Ureter (tissue), 1 donor: ENCODE measurements at places on chromosomes 1 and 21.

- no peak for DNase-seq
Observed at GRCh38 chr1:4021136-4021973, 121.3 kb upstream of the C1orf174 start.

DNA sequence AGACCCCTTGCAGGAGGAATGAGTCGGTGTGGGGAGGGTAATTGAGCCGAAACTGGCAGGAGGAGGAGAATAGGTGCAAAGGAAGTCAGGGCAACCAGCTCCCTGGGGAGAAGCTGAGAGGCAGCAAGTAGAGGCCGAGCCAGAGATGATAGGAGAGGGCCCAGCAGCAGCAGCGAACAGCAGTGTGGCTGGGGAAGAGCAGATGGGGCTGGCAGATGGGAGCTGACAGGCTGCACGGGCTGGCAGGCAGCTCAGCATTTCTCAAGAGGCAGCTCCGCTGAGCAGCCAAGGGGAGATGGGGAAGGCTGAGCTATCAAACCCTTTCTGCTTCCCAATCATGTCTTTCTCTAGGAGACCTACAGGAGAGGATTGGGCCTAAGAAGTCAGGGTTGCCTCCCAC lies 158.2 kb downstream of the TRIM33 start:
- no peak for DNase-seq

GRCh38 chr1:231160895-231161666 lies 777 bp upstream of the TRIM67 start:
- DNase-seq, result no peak

DNA sequence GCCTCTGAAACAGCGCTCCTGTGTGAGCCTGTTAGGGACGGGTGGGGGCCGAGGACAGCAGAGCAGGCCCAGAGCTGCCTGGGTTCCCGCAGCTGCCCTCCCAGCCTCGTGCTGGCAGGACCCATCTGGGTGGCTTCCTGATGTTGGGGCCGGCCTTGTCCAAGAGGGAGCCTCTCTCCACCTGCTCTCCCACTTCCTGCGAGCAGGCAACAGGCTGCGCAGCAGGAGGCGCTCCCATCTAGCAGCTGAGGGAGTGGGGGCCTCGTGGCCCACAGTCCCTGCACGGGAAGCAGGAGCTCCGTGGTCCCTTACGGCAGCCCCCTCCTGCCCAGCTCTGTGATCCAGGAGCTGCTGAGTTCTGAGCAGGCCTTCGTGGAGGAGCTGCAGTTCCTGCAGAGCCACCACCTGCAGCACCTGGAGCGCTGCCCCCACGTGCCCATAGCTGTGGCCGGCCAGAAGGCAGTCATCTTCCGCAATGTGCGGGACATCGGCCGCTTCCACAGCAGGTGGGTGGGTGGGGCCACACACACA lies 68.0 kb downstream of the TRIM11 start:
- DNase-seq, result no peak

DNA sequence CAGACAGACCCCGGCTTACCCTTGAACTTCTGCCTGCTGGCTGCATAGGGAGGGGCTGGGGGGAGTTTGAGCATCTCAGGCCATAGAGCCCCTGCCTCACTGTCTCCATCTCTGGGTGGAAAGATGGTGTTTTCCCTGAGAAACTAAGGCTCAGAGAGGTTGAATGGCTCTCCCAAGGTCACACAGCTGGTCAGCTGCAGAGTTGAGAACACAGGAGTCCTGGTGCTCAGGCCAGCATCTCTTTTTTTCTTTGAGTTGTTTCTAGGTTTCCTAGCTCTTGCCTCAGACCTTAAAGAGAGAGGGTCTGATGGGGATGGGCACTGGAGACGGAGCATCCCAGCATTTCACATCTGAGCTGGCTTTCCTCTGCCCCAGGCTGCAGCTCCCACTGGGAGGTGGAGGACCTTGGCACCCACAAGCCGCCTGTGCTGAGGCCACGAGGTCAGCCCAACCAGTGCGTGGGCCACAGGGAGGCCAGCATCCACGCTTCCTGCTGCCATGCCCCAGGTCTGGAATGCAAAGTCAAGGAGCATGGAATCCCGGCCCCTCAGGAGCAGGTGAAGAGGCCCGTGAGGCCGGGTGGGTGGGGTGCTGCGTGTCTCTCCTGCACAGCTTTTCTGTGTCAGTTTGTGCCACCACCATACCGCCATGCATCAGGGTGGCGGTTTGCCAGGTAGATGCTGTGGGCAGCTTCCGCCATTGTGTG lies 21.8 kb downstream of the PCSK9 start:
- no peak for DNase-seq

- DNase-seq, result no peak
Observed at GRCh38 chr1:116514708-116515525, 55.9 kb downstream of the CD58 start.

- DNase-seq, result no peak
Observed at GRCh38 chr1:111463029-111463683, 10.6 kb upstream of the C1orf162 start.

- no peak for DNase-seq
Observed at GRCh38 chr1:210250665-210250997, 18.0 kb downstream of the SERTAD4 start.

- DNase-seq, result no peak
Observed at GRCh38 chr1:21539933-21540332, 30.7 kb downstream of the ALPL start.

DNA sequence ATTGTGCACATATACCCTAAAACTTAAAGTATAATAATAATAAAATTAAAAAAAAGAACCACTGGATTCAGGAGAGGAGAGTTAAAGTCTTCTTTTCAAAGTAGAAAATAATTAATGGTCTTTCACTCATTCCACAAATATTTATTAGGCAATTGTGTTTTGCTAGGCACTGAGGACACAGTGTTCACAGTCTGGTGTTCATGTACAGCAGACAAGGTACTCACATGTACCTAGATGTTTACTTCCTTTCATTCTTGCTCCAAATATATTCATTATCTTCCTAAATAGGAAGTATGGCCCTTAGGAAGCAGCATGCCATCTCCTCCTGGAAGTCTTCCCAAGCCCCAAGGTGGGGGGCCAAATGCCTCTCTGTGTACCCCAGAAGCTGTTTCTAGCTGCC lies 265.0 kb downstream of the NPHP4 start:
- DNase-seq, result no peak

DNA sequence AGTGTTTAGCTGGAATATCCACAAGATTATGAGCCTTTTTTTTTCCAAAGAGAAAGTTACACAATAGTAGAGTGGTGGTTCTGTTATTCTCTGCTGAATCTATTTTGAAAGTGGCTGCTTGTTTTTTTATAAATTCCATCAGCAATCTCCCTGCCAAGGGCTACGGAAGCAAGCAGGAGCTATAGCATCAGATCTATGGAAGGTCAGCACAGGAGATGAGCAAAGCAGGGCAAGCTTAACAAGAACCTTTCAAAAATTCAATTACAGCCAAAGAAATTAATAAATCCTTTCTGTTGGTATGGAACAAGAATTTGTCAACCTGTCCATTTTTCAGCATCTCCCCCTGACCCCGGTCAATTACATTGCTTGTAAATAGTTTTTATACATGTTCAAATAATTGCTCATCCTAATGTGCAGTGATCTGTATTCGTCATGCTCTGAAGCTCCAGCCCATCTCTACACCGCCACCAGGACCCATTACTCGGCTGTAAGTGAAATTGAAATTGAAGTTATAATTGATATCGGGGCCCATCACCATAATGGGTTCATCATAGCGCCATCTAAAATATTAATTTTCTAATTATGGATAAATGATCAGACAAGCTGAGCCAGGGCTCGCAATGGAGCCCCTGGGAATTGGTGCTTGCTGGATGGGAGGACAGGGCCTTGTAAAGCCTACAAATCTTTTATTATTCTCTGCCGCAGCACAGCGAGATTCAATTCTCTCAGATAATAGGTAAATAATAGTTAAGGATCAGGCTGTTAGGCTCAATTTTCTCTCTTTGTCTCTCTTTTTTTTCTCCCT lies 215.1 kb downstream of the ATG4C start:
- DNase-seq, result no peak
